Neural crest cell (in vitro differentiated cells): ENCODE measurements at places on chromosomes 3 and 15. TPM values are rescaled to one million over a fixed set of nuclear protein-coding genes. Genes with fewer than 3 reads are reported as not detected.

DNA sequence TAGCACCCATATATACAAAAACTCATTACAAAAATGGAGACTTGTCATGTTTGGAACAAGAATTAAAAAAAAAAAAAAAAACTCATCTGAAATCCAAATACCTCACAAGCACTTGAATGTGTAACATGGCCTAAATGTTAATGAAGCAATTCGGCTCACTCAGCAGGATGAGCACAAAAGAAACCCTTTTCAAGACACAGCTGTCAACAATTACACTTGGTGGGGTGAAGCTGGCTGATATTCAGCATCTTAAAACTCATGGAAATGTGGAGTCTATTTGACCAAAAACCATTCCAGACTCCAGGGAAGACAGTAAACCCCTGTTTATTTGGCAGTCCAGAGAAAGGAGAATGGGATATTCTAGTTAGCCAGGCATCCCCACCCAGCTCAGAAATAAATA, 205.4 kb upstream of the TSC22D2 start:
- DNase-seq, result no peak

DNA sequence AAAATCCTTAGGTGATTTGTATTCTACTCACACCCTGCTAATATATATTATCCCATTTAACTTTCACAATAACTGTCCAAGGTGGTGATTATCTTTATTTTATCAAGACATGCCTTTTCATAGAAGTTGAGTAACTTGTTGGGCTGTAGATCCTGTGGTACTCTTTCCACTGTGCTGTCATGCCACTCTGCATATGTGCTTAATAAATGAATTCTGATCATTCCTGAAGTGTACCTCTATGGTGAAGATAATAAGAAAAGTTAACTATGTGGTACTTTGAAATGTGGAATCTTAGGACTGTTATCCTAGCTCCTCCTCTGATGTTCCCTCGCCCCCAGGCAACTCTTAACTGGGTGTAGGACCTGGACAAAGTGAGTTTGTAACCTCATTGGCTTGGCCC, 5.2 kb downstream of the SNRK start:
- no peak for DNase-seq

- DNase-seq, result no peak
Measured at GRCh38 chr3:94990952-94991705, 928.3 kb downstream of the NSUN3 start.

GRCh38 chr3:52429031-52429430, 15.9 kb downstream of the SEMA3G start:
- no peak for DNase-seq

DNA sequence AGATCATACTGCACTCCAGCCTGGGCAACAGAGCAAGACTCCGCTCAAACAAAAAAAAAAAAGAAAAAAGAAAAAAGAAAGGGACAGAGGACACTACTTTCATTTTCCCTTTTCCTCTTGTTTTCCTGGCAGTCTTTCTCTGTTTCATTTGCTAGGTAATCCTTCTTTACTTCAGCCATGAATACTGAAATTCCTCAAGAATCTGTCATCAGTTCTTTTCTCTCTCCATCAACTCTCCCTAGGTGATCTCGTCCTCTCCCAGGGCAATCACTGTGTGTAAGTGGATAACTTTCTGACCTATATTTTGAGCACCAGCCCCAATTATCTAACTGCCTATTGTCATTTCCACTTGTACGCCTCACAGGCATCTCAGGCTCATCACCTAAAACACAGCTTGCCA, 51.5 kb downstream of the TTC23 start:
- no peak for DNase-seq

- DNase-seq, result no peak
Measured at GRCh38 chr3:153634683-153635082, 472.7 kb downstream of the RAP2B start.

DNA sequence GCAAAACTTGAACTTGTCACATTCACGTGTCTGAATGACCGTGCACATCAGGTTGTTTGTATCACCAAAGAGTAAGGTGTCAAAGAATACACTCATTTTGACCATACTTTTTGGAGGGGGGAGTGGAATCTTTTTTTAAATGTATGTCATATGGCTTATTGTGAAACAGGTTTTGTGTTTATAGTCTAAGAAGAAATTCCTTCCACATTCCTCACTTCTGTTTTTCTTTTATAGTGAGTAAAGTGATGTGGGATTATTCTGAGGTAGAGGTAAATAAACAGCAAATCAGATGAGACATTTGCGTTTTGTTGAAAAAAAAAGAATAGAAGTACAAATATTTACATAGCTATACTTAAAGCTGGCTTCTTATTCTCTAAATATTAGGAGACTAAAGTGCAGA, 33.0 kb downstream of the SRP14 start:
- DNase-seq, result no peak

- no peak for DNase-seq
Measured at GRCh38 chr15:78327466-78327865, 12.7 kb upstream of the CRABP1 start.

- no peak for DNase-seq
Measured at GRCh38 chr3:45957586-45957985, 14.3 kb downstream of the CXCR6 start.

- no peak for DNase-seq
Measured at GRCh38 chr15:82313446-82313845, 35.8 kb downstream of the GOLGA6L10 start.

DNA sequence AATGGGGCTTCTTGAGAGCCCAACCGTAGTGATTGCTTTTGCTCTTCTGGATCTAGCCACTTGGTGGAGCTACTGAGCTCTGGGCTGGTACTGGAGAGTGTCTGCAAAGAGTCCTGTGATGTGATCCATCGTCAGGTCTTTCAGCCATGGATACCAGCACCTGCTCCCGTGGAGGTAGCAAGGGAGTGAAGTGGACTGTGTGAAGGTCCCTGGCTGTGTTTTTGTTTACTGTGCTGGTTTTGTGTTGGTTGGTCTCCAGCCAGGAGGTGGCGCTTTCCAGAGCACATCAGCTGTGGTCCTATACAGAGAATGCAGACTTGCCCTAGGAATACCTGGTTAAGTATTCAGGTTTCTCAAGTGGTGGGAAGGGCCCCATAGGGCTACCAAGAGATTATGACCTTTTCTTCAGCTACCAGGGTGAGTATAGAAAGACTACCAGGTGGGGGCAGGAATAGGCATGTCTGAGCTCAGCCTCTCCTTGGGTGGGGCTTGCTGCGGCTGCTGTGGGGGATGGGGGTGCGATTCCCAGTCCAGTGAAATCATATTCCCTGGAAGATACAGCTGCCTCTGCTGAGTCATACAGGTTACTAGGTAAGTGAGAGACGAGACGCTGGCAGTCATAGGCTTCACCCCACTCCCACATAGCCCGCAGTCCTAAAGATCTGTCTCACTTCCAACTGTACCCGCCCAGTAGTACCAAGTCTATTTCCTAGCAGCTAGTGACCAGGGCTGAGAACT, 733.7 kb downstream of the ZNF385D start:
- no peak for DNase-seq

DNA sequence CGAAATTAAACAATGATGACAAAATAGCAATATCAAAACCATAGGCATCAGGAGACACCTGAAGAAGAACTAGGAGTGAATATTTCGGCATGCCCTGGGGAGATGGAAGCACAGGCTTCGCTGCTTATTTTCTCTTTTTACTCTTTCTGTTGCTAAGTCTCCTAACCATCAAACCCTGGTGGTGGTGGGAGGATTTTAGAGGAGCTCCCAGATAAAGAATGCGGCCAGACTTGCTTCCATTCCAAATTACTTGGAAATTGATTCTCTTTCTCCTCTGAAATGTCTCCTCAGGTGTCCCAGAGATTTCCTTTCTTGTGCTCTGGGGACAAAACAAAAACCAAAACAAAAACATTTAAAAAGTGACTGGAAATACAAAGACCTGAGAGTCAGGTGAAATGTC, 243.0 kb downstream of the KBTBD8 start:
- DNase-seq, result no peak

- no peak for DNase-seq
Measured at GRCh38 chr3:48345946-48346572, 12.6 kb upstream of the SPINK8 start.

DNA sequence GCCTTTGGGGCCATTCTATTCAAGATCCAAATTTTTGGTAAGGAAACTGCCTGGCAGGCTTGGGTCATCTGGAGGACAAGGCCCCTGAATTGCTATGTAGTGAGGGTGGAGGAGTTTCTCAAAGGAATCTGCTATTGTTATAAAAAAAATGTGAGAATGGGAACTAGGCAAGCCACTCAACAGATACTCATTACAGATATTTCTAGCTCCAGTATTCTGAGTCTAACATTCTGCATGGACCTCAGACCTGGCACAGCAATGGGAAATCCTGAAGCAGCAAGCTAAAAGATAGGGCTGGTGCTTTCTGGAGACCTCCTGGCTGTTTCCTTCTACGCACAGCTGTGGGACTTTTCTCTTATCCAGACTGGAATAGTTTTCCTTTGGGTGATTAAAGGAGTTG, 430.7 kb upstream of the RBMS3 start:
- DNase-seq, result no peak

- DNase-seq, result no peak
Measured at GRCh38 chr3:150388498-150389418, 19.3 kb upstream of the TSC22D2 start.

DNA sequence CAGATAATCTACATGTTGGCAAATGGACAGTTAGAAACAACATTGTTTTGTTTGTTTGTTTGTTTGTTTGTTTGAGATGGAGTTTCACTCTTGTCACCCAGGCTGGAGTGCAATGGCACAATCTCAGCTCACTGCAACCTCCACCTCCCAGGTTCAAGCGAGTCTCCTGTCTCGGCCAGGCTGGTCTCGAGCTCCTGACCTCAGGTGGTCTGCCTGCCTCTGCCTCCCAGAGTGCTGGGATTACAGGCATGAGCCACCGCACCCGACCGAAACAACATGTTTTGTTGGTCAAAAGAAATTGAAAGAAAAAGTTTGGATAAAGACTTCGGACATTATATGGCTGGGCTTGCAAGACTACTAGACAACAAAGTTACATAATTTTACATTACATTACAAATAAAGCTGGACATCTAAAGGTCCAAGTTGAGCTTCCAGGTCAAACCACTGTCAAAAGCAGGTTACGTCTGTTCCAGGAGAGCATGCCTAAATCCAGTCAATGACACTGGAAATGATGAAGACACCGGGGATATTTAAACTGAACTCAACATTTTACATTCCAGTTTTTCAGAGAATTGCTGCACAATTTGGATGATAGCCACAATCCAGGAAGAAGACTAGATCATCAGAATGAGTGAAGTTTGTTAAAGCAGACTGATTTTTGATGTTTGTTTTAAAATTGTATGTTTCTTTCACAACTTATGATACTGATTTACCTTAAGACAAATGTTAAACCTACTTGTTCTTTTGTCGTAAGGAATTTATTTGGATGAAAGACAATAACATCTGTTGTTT, 18.6 kb downstream of the SERP1 start:
- no peak for DNase-seq

DNA sequence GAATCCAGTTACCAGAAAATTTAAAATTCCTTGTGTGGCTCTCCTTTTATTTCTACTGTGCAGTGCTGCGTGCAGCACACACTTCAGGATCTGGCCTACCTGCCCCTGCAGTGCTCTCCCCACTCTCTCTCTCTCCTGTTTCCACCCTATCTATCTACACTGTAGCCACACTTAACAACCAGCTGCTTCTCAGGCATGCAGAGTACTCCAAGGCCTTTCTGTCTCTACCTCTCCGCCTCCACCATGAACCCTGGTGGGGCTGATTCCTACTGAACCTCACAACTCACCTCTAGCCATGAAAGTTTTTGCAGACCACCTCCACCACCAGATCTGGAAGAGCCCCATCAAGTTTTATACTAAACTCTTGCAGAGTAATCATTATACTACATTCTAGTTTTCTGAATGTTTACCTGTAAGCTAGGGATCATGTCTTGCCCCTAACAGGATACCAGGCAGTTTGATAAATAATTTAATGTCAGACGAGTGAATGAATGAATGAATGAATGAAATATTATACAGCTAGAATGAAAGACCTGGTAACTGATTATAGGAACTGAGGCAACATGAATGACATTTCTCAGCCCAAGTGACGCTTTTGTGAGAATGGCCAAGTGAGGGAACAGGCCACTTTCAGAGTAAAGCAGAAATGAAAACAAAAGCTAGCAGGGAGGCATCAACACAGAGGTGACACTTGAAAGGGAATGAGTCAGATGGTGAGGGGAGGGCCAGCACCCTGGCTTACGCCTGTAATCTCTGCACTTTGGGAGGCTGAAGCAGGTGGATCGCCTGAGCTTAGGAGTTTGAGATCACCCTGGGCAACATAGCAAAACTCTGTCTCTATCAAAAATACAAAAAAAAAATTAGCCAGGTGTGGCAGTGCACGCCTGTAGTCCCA, 363.5 kb downstream of the FOXP1 start:
- DNase-seq, result no peak

DNA sequence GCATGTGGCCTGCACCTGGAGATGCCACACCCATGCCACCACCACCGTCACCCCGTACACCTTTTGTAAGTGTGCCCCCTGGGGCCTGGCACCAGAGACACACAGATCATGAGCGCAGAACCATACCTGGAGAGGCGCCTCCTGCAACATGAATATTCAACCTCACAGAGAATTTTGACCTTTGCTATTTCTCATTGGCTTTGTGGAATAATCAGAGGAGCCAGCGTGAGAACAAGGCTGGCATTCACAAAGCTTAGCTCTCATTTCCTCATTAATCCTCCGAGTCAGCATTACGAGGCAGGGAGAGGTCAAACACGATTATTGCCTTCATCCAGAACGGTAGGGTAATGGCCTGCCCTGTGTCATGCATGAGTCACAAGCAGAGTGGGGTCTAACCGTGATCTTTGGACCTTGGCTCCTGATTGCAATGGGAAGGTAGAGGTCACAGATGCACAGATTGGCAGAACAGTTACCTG, 73.0 kb upstream of the POMGNT2 start:
- no peak for DNase-seq

- DNase-seq, result no peak
Measured at GRCh38 chr3:187836823-187837770, 91.8 kb upstream of the BCL6 start.

- DNase-seq, result no peak
Measured at GRCh38 chr3:143808030-143808429, 40.2 kb downstream of the SLC9A9 start.

DNA sequence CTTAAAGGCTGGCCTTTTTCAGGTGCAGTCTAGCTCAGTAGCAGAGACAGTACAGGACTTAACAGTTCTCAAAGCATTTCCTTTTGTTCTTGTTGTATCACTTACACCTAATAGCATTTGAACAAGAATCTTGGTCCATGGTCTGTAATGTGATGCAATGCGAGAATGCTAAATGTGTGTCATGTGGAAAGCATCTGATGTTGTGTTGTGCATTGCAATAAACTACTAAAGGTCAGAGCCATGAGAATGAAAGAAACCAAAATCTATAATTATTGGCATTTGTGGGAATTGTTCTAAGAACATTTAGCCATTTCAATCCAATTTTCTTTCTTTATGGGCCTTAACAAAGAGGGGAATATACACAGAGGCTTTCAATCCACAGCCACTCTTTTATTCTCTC, 324.5 kb upstream of the ROBO2 start:
- no peak for DNase-seq

- no peak for DNase-seq
Measured at GRCh38 chr3:143918848-143919247, 52.8 kb upstream of the DIPK2A start.

FETUB gene
- not detected in 2 replicates for total RNA-seq

CYP19A1 gene
- total RNA-seq, result not detected in 2 replicates

PRR20G gene
- total RNA-seq, result not detected in 2 replicates

POLG gene
- 66.5 and 73.5 TPM in 2 replicates for total RNA-seq

CLASP2 gene
- total RNA-seq, result 69.2 and 70.5 TPM in 2 replicates

CNTN6 gene
- total RNA-seq, result 0.48 and 0.82 TPM in 2 replicates

TMEM207 gene
- not detected in 2 replicates for total RNA-seq

MORC1 gene
- total RNA-seq, result not detected in 2 replicates

SH3GL3 gene
- total RNA-seq, result 0.91 and 1.4 TPM in 2 replicates

SEMA3B gene
- 2.3 and 2.9 TPM in 2 replicates for total RNA-seq

PROS1 gene
- total RNA-seq, result 11.6 and 12.0 TPM in 2 replicates

RFX7 gene
- 57.2 and 61.2 TPM in 2 replicates for total RNA-seq

SPTSSB gene
- 0.20 and 0.42 TPM in 2 replicates for total RNA-seq
